ENCODE measurements at places on chromosomes 3 and 15.

GRCh38 chr3:31936420-31937060, 44.5 kb downstream of the OSBPL10 start:
- DNase-seq, result no peak

GRCh38 chr3:196275126-196275525, 12.4 kb downstream of the PCYT1A start:
- DNase-seq, result no peak

DNA sequence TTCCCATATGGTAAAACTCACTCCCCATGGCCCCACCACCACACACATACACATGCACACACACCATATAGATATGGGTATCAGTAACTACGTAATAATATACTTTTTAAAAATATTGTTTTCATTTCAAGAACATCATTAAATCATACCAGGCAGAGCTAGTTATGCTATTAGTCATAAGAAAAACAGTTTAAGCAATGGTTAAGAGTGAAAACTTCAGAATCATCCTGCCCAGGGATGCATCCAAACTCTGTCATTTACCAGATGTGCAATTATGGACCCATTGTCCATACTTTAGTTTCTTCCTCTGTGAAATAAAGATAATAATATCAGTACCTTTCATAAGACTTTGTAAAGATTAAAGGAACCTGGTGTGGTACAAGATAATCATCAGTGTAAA, 608.3 kb downstream of the RBMS3 start:
- DNase-seq, result no peak

GRCh38 chr3:46989146-46989810, 9.8 kb downstream of the NBEAL2 start:
- DNase-seq, result no peak

DNA sequence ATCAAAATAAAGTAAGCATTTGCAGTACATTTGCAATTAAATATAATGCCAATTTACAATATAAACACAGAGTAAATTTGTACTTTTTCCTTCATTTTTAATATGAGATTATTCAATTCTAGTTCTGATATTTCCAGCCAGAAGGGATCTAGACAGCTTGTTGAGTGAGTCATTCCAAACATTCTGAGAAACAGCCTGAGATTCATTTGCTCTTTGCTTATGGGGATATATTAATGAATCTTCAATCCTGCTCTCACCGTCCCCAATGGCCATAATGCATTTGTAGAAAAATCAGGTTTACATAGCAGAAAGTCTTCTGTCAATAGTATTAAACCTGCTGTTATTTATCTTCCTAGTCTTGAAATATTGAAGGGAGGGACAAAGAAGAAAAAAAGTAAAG, 554.2 kb downstream of the TUSC7 start:
- no peak for DNase-seq

DNA sequence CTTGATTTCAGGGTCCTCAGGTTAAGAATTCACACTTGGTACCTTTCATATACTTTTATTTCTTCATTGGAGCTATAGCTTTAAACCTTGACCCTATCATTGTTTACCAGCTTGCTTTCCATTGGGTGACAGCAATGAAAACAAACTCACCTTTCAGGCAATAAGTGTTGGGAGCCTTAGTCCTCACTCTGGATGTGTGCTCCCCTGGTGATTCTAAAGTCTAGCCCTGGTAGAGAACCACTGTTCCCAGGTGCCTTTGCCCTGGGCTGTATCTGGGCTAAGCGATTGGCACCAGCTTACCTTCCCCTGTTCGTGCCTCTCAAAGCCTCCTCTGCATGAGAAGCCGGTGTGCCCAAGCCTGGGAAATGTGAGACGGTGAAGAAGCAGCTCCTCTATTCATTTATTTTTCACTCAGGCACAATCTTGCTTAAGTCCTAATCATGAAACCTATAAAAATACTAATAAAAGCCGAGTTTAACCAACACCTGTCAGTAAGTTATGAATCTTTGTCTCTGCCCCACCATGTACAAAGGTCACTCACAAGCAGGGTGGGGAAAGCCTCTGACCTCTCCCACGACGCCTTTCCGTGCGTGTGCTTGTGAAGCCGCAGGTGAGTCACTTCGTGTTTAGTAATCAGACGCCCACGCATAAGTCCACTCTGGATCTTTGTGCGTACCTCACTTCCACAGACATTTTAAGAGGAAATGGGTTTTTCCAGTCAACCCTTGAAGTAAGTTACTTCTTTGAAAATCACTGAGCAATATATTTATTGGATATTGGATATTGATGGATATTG, 12.8 kb upstream of the ARRDC4 start:
- no peak for DNase-seq

GRCh38 chr3:169299889-169300288, 363.6 kb downstream of the MECOM start:
- no peak for DNase-seq

DNA sequence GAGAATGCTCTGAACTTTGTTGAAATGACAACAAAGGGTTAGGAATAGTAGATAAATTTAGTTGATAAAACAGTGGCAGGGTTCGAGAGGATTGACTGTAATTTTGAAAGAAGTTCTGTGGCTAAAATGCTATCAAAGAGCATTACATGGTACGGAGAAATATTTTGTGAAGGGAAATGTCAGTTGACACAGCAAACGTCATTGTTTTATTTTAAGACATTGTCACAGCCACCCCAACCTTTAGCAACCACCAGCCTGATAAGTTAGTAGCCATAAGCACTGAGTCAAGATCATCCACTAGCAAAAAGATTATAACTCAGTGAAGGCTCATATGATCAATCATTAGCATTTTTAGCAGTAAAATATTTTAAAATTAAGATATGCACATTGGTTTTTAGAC, 8.7 kb upstream of the ST3GAL6 start:
- DNase-seq, result no peak

DNA sequence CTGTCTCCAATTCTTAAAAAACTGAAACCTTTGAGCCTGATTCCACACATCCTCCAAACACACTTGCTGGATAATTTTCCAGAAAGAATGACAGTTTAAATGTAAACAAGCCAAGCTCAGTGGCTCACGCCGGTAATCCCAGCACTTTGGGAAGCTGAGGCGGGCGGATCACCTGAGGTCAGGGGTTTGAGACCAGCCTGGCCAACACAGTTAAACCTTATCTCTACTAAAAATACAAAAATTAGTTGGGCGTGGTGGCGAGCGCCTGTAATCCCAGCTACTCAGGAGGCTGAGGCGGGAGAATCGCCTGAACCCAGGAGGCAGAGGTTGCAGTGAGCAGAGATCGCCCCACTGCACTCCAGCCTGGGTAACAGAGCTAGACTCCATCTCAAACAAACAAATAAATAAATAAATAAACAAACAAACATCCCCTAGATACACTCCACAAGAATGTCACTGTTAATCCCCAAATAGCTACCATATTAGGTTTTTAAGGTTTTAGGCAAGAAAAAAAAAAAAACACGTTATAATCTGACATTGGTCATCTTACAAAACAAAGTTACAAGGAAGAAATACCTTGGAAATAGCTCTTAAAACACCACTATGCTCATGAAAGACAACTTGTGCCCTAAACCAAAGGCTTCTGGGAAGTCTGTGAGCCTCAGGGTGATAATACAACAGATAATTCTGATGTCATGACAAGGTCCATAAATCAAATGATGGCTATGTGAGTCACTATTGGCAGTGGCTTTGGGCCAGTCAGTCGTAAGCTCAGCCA, 13.2 kb downstream of the TNIK start:
- DNase-seq, result no peak

- no peak for DNase-seq
Observed at GRCh38 chr15:68431037-68431791, 749 bp downstream of the ITGA11 start.

DNA sequence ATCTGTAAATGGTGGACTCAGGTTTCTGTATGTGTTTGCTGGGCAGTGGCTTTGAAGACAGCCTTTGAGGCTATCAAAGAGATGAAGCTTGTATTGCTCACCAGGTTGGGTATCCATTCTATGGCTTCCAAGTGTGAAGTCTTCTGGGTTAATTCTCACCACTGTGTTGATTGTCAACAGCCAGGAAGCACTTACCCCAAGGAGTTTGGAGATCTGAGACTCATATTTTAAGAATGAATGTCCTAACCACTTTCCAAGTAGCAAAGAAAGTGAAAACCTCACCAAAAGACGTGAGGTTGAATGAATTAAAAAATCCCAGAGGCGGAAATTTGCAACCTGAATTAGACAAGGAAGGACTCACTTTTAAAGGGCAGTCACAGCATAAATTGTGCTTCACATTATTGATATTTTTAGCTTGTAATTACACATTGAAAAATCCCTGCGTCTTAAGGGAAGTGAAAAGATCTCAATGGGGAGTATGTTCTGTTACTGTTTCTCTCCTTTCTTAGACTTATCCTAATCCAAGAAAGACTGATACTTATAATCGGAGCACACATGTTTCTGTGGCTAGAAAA, 304.0 kb upstream of the TPRG1 start:
- no peak for DNase-seq

DNA sequence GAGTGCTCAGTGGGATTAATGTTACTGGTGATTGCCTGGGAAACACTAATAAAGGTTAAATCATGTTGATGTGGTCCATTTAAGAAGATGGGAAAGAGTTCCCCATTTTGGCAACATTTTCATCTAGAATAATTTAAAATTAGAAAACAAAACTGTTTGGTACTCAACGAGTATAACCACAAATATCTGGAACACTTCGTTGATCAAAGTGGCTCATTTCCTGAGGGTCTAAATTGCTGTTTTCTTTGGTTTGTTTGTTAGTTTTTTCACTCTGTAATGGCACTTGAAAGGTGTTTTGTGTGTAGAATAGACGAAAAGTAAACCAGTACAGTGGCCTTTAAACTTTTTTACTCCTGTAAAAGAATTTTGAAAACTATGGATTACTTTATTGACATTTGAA, 73.9 kb downstream of the BBX start:
- no peak for DNase-seq

DNA sequence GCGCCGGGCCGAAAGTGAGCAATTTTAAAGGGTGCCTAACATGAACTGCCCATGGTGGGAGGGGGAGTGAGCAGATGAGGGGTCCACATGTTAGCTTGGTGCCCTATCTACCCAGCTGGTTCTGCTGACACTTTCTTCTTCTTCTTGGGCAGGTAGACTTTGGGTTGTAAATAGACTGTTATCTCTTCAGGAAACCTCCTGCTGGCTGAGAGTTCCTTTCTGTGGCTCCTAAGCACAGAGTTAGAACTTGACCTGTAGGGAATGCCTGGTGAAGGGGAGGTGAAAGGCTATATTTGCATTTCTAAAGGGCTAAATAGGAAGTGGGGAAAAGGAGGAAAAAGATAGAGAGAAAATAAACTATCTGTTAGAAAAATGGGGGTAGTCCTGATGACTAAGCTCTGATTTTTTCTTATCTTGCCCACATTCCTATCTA, 521.4 kb upstream of the TGFBR2 start:
- no peak for DNase-seq

GRCh38 chr15:29799859-29800258, 22.4 kb downstream of the TJP1 start:
- DNase-seq, result no peak

DNA sequence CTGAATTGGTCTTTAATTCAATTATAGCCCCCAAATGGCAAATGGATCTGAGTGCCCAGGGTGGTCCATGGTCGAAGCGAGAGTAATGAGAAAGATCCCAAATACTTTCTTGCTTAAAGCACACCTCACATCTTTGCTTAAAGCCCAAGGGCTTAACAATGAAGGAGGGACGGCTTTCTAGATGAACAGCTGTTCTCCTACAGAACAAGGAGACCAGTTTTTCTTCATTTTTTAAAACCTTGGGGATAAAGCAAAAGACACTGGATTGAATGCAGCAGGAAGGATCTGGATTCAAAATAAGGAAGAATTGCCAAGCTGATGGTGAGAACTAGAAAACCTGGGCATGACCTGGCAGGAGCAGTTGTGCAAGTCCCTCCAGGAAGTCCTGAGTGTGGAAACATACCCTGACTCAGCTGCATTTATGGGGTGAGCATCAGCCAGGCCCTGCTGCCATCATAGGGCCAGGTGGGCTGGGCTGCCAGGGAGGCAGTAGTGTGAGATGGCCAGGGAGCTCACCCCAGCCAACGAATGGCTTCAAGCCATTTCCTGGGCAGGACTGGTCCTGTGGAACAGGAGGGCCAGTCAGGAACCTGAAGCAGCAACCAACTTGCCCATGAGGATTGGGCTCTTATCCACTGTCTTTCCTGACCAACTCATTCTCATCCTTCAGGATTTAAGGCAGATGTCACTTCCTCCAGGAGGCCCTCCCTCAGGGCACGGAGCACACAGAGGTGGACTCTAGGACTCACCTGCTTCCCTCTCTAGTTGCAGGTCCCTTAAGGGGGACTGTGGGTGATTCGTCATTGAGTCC, 18.4 kb upstream of the RHCG start:
- no peak for DNase-seq

DNA sequence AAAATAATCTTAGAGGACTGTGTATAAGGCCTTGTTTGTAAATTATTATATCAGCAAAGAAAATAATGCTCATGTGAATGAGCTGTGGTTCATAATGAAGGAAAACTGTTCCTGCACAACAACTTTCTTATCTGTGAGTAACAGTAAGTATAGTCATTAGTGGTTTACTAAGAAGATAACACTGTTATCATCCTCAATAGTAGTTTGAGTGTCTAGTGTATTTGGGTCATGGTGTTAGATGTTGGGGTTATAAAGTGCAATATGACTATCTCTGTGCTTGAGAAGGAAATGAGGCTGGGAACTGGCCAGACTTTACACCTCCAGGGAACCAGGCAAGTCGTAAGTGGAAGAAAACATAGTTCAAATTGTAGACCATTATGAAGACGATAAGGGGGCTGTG, 15.6 kb downstream of the VPS8 start:
- DNase-seq, result no peak

DNA sequence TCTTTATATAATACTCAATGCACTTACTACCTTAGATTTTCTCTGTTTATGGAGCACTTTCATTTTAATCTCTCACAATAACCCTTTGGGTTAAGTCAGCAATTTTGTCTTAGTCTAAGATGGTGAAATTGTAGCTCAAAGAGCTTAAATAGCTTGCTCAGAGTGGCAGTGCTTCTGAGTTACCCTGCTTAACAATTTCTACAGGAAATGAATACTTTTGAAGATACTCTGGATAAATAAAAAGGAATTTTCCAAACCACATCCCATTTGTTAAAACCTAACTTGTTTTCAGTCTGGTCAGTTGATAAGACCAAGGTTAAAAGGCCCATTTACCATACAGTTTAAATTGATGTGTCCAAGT, 37.2 kb downstream of the HMG20A start:
- no peak for DNase-seq

Measured in SW 1271 (cell line).